ENCODE measurements at places on chromosomes 7 and 10.

GRCh38 chr7:586494-586893 lies 66.8 kb upstream of the PDGFA start:
- no peak for DNase-seq

GRCh38 chr10:87585565-87586514 lies 73.8 kb upstream of the PAPSS2 start:
- DNase-seq = no peak

DNA sequence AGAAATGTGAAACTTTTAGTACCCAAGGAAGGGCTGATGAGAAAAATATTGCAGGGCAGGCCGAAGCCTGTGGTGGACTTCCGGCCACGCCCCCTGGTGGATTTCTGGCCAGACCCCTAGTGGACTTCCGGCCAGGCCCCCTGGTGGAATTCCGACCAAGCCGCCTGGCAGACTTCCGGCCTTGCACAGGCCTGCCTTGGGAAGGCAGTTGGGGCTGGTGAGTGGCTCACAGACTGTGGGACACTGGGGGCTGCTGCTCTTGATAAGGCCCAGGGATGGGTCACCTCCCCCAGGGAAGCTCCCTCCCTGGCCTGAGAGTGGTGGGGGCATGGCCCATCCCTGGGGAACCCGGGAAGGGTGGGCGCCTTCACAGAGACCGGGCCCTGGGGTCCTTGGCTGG lies 116.4 kb upstream of the MKI67 start:
- no peak for DNase-seq

DNA sequence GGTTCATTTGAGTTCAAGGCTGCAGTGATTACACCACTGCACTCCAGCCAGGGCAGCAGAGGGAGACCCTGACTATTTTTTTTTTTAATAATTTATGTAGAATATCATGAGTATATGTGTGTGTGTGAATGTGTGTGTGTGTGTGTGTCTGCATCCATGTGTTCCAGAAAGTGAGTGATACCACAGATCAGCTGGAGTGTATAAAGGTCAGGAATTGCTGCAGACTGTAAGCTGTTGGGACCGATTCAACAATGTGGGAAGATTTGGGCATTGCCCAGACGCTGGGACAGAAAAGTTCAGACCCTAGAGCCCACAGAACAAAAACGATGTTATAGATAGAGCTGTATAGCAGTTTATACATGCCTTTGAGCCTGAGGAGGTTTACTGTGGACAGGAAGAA lies 435.6 kb downstream of the CCSER2 start:
- DNase-seq = no peak

- DNase-seq = no peak
Measured at GRCh38 chr10:81546243-81546642, 328.8 kb upstream of the NRG3 start.

- no peak for DNase-seq
Measured at GRCh38 chr10:67280405-67280804, 354.6 kb downstream of the LRRTM3 start.

DNA sequence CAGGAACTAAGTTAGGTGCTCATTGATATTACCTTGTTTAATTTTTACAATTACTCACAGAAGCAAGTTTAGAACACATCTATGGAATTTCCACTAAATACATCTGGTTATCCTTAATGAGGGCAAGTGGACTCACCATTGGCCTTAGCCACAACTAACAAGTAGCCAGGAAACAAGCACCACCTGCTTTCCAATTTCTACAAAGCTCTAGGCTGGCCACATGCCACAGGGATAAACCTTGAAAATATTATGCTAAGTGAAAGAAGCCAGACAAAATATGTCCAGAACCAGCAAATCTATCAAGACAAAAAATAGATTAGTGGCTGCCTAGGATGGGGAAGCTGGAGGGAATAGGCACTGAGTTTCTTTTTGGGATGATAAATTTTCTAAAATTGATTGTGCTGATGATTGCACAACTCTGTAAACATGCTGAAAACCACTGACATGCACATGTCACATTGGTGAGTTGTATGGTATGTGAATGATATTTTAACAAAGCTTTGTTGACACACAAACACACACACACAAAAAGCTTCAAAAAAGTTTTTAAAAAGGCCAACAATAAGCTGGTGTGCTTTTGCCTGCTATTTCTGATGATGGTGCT lies 179.4 kb downstream of the CPEB3 start:
- no peak for DNase-seq

DNA sequence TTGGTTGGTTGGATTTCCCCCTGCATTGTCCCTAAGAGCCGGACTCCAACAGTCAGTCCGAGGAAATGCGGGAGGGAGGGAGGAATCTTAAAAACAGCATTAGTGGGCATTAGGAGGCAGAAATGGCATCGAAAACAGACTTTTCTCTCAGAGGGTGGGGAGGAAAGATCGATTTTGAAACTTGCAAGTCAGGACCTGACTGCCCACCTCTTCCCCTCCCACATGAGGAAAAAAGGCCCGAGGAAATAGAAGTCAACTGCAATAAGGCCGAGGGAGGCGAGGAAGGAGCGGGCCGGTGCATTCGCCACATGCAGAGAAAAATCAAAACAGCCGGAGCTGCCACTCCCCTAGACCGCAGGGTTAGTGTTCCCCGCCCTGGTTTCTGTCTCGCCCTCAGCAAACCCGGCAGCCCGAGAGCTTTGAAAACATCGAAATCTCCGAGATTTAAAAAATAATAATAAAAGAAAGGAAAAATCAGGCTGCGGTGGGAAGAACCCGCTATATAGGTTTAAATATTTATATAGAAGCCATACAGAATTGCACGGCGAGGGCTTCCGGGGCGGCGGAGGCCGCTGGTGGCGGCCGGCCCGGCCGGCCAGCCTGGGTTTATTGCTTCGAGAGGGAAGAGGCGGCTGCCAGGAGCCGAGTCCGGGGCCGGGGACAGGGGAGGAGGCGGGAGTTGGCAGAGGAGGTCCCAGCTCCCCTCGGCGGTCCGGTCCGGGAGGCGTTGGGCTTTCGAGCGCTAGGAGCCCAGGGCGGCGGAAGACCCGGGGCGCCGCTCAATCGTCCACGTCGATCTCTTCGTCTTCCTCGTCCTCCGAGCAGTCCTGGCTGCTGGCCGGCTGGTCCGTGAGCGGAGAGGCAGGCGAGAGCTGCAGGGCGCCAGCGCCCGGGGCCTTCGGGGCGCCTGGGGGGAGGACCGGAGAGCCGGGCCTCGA lies 2.5 kb downstream of the LBX1 start:
- DNase-seq = no peak

- no peak for DNase-seq
Measured at GRCh38 chr7:104758504-104758903, 255.5 kb upstream of the KMT2E start.

DNA sequence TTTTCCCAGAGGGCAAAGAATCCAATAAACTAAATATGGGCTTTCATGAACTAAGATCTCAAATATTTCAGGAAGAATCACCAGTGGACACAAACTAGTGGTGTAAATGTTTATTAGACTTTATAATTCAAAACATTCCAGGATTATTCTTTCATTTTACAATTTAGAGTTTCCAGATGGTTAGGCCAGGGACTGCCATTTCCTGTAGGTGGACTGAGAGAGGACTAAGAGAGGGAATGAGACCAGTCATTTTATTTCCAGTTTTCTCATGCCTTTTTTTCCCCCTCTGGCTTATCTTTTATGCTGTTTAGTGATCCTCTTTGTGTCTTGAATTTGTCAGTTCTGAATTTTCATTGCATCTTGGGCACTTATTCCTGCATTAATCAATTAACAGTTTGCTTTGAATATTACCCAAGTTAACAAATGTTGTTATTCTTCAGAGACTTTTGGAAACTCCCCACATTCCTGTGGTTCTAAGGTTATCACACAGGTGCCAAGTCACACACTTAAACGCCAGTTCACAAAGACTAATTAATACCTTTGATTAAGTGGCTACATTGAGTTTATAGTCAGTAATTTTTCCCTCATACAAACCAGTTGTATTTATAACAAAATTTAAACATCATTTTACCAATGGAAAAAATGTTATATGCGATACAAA lies 12.3 kb downstream of the CISD1 start:
- no peak for DNase-seq

DNA sequence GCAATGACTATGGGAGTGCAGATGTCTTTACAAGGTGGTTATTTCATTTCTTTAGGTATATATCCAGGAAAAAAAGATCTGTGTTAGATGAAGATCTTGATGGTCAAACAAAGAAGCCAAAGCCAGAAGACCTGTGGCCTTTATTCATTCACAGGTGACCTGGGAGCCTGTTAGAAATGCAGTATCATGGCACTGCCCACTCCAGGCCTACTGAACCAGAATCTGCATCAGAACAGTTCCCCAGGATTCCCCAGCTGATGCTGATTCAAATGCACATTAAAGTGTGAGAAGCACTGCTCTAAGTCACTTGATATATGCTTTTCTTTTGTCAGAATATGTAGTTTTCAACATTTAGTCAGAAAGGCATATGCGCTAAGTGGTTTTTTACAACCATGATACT lies 251.1 kb downstream of the IPMK start:
- DNase-seq = no peak

- DNase-seq = no peak
Measured at GRCh38 chr7:145462463-145462862, 626.6 kb upstream of the TPK1 start.

- DNase-seq = no peak
Measured at GRCh38 chr7:36764929-36765328, 40.6 kb upstream of the AOAH start.

- DNase-seq = no peak
Measured at GRCh38 chr10:100600218-100600617, 64.5 kb downstream of the HIF1AN start.

DNA sequence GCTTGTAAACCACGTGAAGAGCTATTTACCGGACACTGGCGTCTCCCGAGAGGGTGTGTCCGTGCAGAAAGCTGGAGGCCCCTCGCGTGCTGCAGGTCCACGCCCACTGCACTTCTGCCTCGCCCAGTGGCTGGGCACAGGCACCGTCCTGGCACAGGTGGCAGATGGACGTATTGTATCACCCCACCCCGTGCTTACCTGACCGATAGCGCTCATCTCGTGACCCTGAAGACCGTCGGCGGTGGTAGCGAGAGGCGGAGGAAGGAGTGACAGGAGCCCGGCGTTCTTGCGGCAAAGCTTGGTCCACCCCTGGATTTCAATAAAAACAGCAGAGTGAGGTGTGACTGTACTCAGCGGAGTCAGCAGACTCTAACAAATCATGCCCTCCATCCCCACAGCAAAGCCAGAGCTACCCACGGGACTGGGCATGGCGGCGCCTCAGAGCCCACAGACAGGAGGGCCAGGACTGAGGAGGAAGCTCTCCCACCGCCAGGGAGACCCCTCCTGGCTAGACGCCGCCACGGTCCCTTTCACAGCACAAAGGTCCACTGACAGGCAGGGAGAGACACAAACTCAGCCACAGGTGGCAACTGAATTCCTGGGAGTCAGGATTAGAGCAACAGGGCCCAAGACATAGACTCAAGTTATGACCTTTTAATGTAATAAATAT lies 217.1 kb downstream of the DIP2C start:
- no peak for DNase-seq

DNA sequence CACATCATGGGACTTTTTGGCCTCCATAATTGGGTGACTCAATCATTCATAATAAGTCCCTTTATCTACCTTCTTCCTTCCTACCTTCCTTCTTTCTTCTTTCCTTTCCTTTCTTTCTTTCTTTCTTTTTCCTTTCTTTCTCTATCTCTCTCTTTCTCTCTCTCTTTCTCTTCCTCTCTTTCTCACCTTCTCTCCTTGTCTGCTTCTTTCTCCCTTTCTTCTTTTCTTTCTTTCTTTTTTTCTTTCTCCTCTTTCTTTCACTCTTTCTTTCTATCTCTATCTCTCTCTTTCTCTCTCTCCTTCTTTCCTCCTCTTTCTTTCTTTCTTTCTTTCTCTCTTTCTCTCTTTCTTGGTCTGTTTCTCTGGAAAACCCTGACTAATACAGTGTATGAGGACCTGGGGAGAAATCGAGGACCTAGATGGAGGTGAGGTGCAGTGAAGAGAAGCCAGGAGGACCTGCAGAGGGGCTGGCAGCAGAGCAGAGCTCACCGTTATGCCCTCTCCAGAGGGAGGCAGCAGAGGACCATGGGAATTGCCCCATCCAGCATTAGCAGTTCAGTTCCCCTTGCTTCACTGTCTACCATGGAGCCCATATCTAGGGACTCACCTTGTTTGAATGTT lies 52.7 kb upstream of the BTRC start:
- no peak for DNase-seq

DNA sequence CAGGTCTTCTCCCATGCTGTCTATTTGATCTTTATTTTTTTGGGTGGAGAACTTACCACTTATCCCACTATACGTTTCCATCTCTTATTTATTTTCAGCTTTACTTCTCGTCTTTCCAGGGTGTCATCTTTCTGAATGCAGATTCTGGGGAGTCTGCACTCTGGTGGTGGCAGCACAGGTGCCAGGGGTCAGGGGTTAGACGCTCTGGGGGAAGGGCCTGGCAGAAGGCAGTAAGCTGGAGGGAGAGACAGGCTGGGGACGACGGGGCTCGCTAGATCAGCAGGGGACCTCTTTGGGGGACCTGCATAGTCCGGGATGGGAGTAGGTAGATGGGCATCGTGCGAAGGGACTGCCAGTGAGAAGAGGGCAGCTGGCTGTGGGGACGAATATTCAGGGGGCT lies 22.3 kb downstream of the CHST12 start:
- no peak for DNase-seq

- no peak for DNase-seq
Measured at GRCh38 chr7:8773518-8773917, 340.1 kb downstream of the NXPH1 start.

GRCh38 chr10:129694691-129695243 lies 227.7 kb downstream of the MGMT start:
- DNase-seq = peak; percentile 95

- no peak for DNase-seq
Measured at GRCh38 chr7:74002474-74003017, 25.4 kb upstream of the ELN start.

DNA sequence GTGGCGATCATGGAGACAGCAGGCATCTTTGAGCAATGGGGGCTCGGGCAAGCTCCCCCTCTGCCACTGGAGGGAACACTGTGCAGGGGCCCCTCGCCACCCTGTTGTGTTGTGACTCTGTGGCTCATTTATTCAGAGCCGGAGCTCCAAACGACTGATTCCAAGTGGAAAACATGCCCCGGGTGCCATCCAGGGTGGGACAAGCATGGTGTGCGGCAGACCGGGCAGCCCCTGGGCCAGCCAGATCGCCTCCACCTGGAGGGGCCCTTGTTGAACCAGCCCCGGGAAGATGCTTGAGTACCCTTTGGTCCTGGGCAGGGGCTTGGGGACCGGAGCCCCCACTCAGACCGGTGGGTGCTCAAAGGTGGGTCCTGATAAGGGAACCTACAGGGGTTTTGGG lies 61.4 kb downstream of the C10orf143 start:
- no peak for DNase-seq

- DNase-seq = peak; percentile 81
Measured at GRCh38 chr10:22927661-22928403, at the start of gene ARMC3. ARMC3 (plus strand) TSS chr10:22928053; CDS start chr10:22931997, 3,944 bp downstream.

DNA sequence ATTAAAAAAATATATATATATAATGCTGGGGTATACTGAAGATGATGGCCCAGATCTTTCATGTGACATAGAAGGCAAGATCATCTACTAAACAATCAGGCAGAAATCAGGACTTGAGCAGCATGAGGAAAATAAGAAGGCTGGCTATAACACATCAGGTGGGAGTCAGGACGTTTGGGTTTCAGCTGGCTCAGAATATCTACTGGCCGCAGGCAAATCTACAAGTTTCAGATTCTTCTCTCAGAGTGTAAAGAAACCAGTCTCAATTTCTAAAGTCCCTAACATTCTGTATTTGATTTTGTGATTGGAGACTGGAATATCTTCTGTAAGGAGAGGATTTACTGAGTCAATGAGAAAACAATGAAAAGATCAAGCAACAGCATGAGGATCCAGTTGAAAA lies 37.7 kb upstream of the FAM3C start:
- DNase-seq = no peak
